ENCODE measurements at places on chromosomes 6 and 20. TPM values are rescaled to one million over a fixed set of nuclear protein-coding genes. Genes with fewer than 3 reads are reported as not detected.

KIFC1 gene
- total RNA-seq: 4.8 TPM

SAMD5 gene
- total RNA-seq: not detected

MOG gene
- total RNA-seq: not detected

DNA sequence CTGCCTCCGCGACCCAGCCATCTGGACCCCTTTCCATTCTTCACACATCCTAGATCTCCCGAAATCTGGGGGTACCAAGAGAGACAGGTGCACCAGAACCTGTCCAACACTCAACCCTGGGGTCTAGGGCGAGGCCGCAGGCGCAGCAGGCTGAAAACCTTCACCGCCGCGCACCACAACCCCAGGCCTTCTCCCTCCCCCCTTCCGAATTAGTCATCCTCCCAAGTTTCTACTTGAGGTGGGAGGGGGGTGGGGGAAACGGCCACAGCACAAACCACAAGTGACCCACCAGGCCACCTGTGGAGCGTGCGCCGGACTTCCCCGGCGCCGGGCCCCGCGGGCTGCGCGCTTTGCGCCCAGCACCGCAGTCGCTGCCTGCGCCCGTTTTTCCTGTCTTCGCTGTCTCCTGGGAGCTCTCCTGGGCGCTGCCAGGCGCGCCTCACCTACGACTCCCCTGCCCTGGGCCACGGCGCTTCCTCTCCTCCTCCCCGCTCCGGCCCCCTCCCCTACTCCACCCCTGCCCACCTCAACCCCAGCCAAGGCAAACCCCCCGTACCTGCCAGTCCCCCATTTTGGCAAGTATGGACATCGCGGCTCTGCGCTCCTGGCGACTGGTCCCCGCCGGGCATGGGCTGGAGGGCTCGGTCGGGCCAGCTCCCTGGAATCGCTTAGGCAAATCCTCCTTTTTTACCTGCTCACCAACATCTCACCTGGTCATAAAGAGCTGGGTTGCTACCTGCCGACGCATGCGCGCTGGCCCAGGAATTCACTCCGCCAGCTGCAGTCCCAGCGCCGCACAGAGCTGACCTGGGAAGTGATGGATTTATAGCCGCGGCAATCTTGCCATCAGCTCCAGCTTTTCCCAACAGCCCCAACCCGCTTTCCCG, 4.2 kb upstream of the TFAP2A start:
- no peak for DNase-seq

GRCh38 chr20:58579819-58580473, 64.7 kb upstream of the APCDD1L start:
- no peak for DNase-seq

- DNase-seq: no peak
Observed at GRCh38 chr6:155004017-155004416, 8.9 kb downstream of the TIAM2 start.

- DNase-seq: no peak
Observed at GRCh38 chr20:4651536-4651935, 70.2 kb upstream of the PRND start.

DNA sequence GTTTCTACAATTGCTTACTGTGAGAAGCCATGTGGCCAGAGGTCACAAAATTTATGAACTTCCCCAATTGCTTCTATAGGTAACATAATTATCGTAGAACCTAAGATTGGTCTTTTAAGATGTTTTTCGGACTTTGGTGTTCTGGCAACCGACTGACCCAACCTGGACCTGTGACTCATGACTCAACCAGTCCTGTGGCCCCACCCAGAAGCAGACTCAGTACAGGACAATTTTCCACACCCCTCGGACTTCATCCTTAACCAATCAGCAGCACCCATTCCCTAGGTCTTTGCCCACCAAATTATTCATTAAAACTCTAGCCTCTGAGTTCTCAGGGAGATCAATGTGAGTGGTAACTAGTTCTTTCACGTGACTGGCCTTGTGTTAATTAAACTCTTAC, 26.4 kb upstream of the AKAP12 start:
- DNase-seq: no peak
